ENCODE measurements at places on chromosomes 2 and 18.
A peak's percentile ranks its signal among the peaks of the same experiment; 100 is the strongest.

DNA sequence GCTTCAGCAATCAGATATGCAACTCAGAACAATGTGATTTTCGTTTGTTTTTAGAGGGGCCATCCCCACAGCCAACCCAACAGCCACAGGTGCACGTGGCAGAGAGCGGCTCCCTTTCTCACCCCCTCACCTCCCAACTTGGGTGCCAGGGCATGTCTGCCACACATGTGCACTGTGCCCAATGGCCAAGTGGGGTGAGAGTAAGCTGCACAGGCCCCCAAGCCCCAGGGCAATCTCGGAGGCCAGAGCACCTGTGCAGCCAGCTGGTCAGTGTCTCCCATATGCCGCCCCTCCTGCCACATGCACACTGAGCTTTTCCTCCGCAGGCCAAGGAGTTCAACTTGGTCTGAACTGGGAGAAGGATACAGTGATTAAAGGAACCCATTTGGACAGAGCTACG is 1130.2 kb downstream of the DSC3 start:
- no peak for DNase-seq

DNA sequence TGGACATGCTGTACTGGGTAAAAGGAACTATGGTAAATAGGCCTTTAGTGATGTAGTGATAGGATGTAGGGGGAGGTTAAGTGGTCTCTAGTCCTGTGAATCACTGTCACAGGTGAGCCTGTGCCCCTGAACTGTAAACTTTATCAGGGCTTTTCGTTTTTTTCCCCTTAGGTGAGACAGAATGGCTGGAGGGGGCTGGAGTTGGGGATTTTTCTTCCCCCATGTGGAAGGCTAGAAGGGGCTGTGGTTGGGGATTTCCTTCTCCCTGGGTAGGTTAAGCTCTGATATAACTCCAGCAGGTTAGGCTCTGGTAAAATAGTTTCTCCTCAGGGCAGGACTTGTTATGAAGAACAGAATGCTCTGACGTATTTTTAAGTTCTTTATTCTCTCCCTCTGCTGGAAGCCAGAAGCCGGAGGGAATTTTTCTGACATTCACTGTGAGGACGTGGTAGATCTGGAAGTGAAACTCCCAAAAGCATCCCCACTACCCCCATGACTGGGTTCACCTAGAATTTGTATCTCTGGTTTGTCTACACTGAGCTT is 28.5 kb downstream of the PIKFYVE start:
- no peak for DNase-seq

GRCh38 chr2:220489121-220489520 is 861.7 kb downstream of the SLC4A3 start:
- no peak for DNase-seq

DNA sequence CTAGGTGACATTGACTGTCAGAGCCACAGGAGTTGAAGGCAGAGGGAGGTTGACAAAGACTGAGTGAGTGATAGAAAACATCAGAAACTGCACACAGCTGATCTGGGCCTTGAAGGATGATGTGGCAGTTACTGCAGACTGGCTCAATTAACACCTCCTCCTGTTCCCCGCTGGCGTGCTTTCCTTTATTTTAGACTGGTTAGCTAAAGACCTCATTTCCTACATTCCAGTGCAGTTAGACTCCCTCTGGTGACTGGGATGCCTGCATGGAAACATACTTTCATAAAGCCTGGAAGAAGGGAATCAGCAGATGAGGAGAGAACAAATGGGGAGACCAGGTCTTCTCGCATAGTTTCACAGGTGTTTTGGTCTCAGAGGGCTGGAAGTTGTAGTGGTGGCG is 7.1 kb downstream of the TPGS2 start:
- DNase-seq, result no peak

DNA sequence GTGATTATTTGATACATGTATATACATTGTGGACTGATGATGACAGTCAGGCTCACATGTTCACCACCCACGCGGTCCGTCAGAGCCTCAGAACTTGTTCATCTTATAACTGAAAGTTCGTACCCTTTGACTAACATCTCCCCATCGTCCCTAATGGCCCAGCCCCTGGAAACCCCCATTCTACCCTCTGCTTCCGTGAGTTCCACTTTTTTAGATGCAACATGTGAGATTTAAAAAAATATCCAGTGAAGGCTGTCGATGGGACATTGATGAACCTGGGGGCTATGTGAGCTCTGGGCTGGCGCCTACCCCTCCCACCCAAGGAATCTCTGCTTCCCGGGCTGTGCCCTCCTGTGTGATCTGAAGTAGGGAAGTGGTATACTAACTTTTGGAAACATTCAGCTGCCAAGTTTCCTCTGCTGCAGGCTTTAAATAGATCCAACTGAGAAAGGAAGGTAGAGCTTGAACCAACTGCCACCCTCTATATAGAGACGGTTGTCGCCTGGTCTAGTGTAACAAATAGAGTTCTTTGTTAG is 163.8 kb downstream of the FAM210A start:
- DNase-seq, result no peak

DNA sequence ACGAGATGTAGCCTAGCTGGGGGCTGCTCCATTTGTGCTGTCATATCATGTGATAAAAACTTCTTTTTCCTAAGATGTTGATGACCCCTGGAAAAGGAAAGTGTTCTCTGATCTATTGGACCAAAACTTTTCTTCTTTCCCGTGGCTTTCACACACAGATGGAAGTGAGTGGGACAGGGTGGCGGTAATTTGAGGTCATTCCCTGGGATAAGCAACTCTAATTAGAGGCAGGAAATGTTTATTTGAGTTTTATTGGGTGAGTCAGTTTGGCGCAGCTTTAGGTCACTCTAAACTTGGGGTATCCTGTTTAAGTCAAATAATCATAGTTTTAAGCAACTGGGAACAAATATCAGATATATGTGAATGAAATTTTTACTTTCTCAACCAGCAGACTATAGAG is 221.0 kb upstream of the EPAS1 start:
- no peak for DNase-seq

- no peak for DNase-seq
Observed at GRCh38 chr2:117958186-117958585, 55.7 kb downstream of the CCDC93 start.

DNA sequence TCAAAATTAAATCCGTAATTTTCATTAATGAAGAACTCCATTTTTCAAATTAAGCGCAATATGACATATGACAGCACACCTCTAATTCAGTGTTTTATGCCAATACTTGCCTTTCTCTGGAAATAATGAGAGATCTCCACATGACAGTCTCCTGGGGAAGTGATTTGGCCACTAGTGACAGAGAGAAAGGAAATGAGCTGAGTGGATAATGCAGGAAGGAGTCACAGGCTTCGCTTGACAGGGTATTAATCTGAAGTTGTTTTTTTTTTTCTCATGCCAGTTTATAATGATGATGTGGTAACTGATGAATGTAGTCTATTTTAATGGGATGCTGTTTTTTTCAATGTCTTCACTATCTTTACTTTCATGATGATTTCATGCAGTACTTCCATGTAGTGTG is 1079.4 kb upstream of the GYPC start:
- DNase-seq, result no peak

DNA sequence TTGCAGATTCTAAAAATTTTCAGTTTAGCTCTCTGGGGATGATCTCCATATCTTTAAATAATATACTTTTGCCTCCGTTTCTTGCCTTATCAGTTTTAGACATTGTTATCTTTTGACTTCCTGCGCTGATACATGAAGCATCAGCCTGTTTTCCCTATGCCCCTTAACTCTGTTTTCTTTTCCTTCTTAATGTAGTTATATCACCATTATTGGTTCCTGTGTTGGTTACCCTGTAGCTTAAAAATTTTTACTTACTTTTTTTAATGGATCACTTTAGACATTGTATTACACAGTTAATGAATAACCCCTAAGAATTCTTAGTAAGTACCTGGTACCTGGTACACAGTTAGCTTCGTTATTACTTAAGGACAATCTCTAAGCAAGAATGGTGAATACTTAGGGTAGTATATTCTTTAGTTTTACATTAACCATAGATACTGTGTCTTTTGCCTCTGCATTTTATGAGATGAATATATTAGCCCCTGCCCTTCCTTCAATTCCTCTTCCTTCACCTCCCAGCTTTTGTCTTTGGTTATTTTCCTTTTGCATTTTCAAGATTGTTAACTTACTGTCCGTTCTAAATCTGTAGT is 40.9 kb downstream of the BABAM2 start:
- DNase-seq, result no peak

- no peak for DNase-seq
Observed at GRCh38 chr2:3465328-3465727, 54.0 kb downstream of the ADI1 start.

DNA sequence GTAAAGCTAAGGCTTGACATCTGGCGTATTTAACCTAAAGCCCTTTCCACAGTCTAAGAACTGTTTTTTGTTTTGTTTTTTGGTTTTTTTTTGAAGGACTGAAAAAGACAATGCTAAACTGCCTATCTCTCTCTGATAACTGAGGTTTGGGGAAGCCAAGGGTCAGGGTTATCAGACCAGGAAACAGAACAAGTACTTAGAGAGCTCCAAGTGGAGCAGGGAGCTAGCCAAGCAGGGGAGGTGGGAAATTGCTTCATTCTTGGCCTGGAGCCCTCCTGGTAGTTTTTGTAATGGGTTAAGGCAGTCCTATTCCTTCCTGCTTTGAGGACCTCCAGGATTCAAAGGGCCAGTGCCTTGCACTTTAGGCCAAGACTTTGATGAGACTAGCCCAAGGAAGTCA is 154.3 kb upstream of the LTBP1 start:
- DNase-seq, result no peak

DNA sequence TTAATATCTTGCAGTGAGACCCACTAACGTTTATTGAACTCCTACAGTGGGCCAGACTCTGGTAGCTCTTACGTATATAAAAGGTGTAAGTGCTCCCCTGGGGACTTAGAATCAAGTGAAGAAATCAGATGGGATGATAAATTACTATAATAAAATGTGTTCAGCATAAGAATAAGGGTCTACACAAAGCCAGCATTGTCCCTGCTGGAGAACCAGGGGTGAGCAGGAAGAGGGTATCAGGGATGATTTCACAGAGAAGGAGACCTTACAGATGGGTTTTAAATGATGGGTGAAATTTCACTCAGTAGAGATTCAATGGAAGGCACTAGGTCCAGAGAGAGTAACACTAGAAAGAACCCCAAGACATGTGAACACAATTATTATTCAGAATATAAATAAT is 20.7 kb downstream of the NRXN1 start:
- DNase-seq, result no peak

- DNase-seq, result no peak
Observed at GRCh38 chr2:44335806-44336538, 25.3 kb downstream of the PREPL start.

DNA sequence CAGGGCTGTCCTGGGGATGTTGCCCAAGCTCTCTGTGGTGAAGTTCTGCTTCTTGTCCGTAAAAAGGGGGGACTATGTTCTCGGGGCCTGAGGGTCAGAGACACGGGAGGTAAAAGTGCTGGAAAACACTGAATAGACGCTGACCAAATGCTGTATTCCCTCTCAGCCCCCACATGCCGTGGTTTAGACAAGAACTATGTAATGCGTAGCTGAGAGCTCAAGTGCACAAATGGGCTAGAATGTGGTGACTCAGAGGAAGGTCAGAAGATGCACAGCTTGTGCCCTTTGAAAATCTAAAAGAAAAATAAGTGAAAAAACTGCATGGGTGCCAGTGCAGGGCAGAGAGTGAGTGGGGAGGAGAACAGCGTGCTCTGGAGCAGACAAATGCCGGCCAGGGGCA is 80.3 kb upstream of the MAP4K4 start:
- no peak for DNase-seq

GRCh38 chr2:56508662-56509061 is 324.9 kb downstream of the CCDC85A start:
- DNase-seq, result no peak

DNA sequence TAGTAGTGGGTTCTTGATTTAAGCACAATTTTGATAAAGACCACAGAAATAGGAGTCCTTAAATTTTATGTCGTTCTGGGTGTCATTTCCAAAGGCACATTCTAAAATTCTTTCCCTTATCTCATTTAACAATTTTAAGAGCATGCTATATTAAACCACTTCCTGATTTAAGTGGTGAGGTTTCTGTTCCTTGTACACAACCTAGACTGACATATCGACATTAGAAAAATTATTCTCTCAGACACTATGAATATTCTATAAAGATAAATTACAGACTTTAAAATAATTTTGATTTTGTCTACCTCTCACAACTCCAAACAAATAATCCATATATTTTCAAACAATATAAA is 923.8 kb downstream of the LRP1B start:
- no peak for DNase-seq

- no peak for DNase-seq
Observed at GRCh38 chr2:157691695-157692094, 63.0 kb upstream of the ACVR1C start.

GRCh38 chr18:54604211-54604610 is 13.2 kb downstream of the DYNAP start:
- no peak for DNase-seq

- peak; percentile 59 for DNase-seq
Observed at GRCh38 chr2:181058378-181059269, 78.2 kb downstream of the UBE2E3 start.

- no peak for DNase-seq
Observed at GRCh38 chr2:98880266-98881152, 55.5 kb downstream of the CRACDL start.

DNA sequence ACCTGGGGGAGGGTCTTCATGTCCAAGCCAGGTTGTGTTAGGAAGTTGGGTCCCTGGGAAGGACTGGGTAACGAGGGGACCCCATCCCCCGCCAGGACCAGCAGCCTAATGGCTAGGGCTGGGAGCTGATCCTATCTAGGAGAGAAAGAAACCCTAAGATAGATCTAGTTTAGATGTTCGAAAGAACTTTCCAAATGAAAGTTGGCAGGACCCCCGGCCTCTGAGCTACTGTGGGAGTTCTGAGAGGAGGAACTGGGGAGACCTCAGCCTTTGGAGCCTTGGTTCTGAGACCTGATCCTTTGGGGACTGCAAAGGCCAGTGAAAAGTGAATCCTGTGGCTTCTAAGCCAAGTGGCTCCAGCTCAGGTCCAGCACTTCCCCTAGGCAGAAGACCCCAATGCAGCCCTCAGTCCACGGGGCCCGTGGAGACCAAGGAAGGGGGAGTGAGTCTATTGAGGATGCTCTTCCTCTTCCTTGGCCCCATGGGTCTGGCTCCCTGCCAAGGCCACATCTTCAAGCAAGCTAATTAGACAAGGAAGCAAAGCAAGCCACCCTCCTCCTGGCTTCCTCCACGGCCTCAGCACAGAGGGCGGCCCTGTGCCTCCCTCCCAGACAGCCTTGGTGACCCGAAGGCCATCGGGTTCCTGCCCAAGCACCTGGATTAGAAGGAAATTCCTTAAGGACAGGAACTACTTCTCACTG is 23.5 kb downstream of the CCT7 start:
- no peak for DNase-seq

- DNase-seq, result no peak
Observed at GRCh38 chr2:121238828-121239227, 46.2 kb downstream of the TFCP2L1 start.

GRCh38 chr18:2104620-2105462 is 466.5 kb downstream of the METTL4 start:
- DNase-seq, result peak; percentile 9

DNA sequence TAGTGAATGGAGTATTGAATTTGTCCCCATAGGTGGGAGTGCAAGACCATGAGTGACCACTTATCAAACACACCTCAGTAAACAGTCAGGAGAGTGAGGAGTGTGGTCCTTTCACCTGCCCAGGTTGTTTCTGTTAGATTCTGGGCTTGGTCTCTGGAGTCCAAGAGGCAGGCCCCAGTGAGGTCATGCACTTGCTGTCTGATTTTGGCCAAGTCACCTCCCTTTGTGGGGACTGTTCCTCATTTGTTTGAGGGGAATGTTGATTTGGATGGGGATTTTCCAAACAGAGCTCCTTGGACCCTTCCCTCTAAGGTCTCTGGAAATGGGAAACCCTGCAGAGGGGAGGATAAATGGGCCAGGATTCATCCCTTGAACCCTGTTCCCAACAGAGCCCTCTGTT is 7.3 kb downstream of the IL1RN start:
- DNase-seq, result no peak

- DNase-seq, result peak; percentile 1
Observed at GRCh38 chr2:26241928-26242436, 2.5 kb downstream of the HADHA start.
